ENCODE measurements at places on chromosomes 6 and 20. TPM values are rescaled to one million over a fixed set of nuclear protein-coding genes. Genes with fewer than 3 reads are reported as not detected.
A peak's percentile ranks its signal among the peaks of the same experiment; 100 is the strongest.

DNA sequence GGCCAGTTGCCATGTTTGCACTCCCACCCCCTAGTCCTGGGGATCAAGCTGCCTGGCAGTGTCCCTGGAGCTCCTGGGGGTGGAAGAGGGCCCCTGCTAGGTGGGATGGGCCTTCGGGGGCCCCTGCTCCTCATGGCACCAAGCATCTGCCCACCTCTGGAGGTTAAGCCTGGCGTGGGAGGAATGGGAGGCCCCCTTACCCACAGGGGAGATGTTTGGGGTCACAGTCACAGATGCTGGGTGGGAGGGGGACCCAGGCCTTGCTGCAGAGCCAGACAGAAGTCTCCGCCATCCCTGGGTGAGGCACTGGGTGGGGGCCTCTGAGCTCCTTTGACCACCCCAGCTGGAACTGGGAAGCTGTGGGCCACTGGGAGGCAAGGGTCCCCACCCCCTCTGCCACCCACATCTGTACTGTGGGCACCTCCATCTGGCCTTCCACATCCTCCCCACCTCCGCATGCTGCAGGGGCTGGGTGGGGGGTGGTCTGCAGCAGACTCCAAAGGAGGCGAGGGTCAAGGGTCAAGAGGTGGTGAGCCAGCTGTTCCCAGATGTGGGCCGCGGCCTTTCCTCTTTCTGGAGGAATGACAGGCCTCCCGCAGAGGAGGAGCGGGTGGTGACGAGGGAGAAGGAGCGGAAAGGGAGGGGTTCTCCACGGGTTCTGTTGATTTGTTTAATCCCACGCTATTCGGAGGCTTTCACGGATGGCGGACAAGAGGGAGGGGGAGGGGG is 41.5 kb downstream of the YTHDF1 start:
- DNase-seq, result peak; percentile 87

DNA sequence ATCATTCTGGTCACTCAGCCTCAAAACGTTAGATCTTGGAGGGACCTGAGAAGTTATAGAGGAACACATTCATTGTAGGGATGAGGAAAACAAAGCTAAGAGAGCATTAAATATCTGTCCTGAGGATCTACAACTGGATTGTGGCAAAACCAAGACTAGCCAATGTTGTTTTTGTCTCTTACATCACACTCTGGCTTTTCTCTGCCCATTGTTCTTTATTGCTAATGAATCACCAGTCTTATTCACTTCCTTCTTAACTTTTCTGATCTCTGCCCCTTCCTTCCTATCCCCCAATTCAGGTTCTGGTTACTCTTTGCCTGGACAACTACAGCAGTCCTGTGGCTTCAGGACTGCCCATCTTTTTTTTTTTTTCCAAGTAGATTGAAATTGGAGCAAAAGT is 57.0 kb upstream of the PREP start:
- DNase-seq, result no peak

GRCh38 chr6:36596356-36596755 is 2.2 kb downstream of the SRSF3 start:
- no peak for DNase-seq

DNA sequence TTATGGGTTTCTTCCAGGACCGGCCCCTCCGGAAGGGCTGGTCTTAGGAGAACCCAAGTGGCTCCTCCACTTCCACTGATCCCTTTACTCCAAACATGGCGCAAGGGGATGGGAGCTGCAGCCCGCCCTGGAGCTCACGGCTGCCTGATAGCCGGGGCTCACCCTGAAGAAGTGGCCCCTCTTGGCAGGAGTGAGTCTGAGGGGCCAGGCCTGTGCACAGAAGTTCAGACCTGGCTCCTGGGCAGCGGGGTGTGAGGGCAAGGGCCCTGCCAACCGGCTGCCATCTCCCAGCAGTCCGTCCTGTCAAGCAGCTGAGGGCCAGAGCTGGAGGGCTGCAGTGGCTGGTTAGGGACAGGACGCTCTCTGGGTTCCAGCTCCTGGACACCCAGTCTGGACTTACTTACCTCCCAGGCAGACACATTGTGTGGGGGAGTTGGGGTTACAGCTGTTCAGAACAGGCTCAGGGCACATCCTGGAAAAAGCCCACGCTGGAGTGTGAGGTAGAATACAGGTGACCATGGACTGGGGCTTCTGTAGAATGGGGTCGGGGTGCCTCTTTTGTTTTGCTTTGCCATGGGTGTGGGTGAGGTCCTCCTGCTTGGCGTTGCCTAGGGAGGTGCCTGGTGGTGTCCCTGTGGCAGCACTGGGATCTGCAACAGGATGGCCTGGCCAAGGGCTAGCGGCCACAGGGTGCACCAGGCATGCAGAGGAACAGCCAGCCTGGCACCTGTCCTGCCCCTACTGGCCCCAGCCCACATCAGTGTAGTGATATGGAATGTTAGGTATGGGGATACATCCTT is 88.4 kb downstream of the ASXL1 start:
- no peak for DNase-seq

GRCh38 chr6:129440691-129441090 is 269.3 kb downstream of the ARHGAP18 start:
- DNase-seq, result peak; percentile 11

DNA sequence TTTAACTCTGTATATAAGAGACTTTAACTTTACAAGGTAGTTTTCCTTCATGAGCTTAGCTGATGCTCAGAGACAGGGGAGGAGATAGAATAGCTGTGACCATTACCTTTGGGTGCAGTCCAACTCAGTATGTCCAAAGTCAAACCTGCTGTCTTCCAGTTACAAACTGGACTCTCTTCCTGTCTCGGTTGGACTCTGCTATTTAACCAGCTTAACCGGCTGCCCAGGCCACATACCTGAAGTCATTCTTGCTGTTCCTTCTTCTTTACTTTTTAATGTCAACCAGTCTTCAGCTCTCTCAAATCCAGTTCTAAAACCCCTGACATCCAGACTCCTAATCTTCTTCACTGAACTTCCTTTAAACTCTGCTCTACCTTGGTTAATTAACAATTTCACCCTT is 138.3 kb upstream of the TSHZ2 start:
- no peak for DNase-seq

DNA sequence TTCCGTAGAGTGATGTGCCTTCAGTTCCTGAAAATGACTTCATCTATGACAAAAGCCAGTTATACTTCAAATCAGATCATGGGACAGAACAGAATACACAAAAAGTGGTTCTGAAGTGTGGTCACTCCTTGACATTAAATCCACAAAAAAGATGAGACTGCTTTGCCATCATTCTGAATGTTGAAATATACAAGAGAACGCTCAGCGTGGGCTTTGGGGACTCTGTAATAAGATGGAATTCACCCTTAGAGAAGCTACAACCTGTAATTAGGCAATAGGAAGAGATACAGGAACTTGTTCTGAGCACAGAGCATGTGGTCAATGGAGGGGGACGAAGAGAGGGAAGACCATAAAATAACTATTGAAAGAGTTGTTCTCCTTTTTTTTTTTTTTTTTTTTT is 184.3 kb downstream of the CARMIL1 start:
- DNase-seq, result no peak

GRCh38 chr6:167053895-167054530 is 54.8 kb downstream of the CEP43 start:
- DNase-seq, result no peak

- DNase-seq, result no peak
Measured at GRCh38 chr6:54847799-54848597, 1.4 kb downstream of the FAM83B start.

GRCh38 chr6:13992417-13993055 is 67.8 kb downstream of the RNF182 start:
- no peak for DNase-seq

- no peak for DNase-seq
Measured at GRCh38 chr6:3516092-3516491, 59.2 kb upstream of the SLC22A23 start.

- DNase-seq, result no peak
Measured at GRCh38 chr20:48789185-48789668, 38.6 kb downstream of the PREX1 start.

DNA sequence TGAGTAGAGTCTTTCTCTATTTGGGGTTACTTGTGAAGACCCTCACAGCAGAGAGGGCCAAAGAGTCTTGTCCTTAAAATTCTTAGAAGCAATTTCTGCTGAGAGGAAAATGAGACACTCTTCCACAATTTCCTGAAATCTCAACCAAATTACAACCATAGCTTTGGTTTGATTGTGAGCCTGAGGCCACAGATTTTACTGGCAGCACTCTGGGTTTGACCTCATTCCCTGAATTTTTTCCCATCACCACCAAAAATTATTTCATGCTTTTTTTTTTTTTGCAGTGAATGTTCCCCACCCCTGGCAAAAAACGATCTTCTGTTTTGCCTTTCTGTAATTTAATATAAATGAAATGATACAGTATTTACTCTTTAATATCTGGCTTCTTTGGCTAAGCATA is 125.5 kb downstream of the THEMIS start:
- DNase-seq, result no peak

SYNJ2 gene
- 10.7 TPM for total RNA-seq

WTAP gene
- total RNA-seq, result 63.1 TPM

FAM162B gene
- total RNA-seq, result 1.5 TPM

SCRT2 gene
- 0.03 TPM for total RNA-seq

NKX2-4 gene
- not detected for total RNA-seq

TRDN gene
- 2.7 TPM for total RNA-seq

ZBP1 gene
- not detected for total RNA-seq
